ENCODE measurements at places on chromosomes 4 and X.

DNA sequence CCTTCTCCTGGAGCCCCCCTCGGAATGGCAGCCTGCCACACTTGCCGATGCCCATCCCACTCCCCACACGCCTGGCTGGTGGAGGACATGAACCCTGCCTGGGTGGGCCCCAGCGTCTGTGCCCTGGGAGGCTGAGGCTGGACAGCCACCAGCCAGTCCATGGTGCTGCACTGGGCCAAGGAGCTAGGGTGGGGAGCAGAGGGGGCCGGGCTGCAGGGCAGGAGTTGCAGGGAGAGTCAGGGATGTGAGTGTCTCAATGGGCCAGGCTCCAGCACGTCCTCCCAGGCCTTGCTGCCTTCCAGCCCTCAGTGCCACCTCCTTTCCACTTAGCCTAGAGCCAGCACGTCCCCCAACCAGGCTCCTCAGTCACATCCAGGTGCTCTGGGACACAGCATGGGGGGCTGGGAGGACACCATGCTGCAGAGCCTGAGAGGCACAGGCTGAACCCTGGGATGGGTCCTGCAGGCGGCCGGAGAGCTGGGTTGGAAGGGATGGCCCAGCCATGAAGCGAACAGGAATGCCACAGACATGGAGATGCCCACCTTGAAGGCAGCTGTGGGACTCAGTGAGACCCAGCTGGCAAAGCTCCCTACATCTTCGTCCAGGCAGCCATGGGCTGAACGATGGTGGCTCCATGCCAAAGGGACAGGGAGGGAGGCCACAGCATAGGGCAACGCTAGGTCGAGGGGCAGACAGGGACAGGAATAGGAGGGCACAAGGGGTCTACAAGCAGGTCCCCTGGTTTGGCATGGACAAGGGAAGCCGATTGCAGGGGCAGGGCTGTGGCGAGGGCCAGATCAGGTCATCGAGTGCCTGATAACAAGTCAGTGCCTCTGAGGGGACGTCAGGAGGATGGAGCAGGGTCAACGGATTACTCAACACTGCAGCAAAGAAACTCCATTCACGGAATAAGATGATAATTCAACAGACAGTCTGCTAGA lies 30.1 kb upstream of the MXD4 start:
- no peak for DNase-seq

GRCh38 chr4:98568941-98569663 lies 89.3 kb downstream of the TSPAN5 start:
- no peak for DNase-seq

- no peak for DNase-seq
Observed at GRCh38 chr4:126748736-126749135, 884.0 kb upstream of the INTU start.

GRCh38 chr4:107966903-107967302 lies 22.8 kb upstream of the HADH start:
- no peak for DNase-seq

DNA sequence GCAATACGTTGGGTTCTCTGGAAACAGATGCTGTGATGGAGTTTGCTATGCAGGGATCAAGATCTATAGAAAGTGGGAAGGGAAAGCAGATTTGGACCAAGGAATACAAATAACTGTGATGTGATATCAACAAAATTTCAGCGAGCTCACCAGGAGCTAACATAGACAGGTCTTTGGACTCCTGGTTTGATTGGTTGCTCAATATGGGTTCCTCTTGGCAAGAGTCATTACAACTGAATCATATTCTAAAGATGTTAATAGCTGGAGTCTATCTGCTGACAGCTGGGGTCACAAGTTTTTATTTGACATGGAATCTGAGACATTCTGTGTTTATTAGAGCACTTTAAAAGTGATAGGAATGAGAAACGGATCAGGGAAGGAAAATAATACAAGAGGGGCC lies 637.6 kb upstream of the GNPDA2 start:
- no peak for DNase-seq

GRCh38 chr4:71212216-71212615 lies 126.6 kb upstream of the SLC4A4 start:
- no peak for DNase-seq

- no peak for DNase-seq
Observed at GRCh38 chrX:2691543-2692220, 587 bp downstream of the CD99 start.

- no peak for DNase-seq
Observed at GRCh38 chr4:3436798-3437581, 4.8 kb upstream of the HGFAC start.

- DNase-seq = no peak
Observed at GRCh38 chrX:96692890-96693289, 8.2 kb downstream of the DIAPH2 start.

- no peak for DNase-seq
Observed at GRCh38 chr4:47287735-47288134, 175.8 kb downstream of the COMMD8 start.

- no peak for DNase-seq
Observed at GRCh38 chr4:113531572-113531971, 230.0 kb downstream of the CAMK2D start.

GRCh38 chr4:122747068-122747467 lies 14.6 kb downstream of the BBS12 start:
- DNase-seq = no peak

GRCh38 chr4:186810613-186811150 lies 87.0 kb upstream of the FAT1 start:
- DNase-seq = no peak
